ENCODE measurements at places on chromosomes 6 and 20. TPM values are rescaled to one million over a fixed set of nuclear protein-coding genes. Genes with fewer than 3 reads are reported as not detected.

- H3K27ac ChIP-seq = no peak overlapping the region
- no peaks in the 10 kb centered on the region for H3K27me3 ChIP-seq
- H3K4me1 ChIP-seq = no peaks in the 10 kb centered on the region
- no peak overlapping the region for H3K4me3 ChIP-seq
Observed at GRCh38 chr6:75642311-75642710, 40.6 kb downstream of the SENP6 start.

The SNAP25 gene
- not detected for total RNA-seq

The SPO11 gene
- not detected for total RNA-seq

The KIF6 gene
- total RNA-seq = not detected

The TXLNB gene
- 0.62 TPM for total RNA-seq

The OLIG3 gene
- not detected for total RNA-seq

DNA sequence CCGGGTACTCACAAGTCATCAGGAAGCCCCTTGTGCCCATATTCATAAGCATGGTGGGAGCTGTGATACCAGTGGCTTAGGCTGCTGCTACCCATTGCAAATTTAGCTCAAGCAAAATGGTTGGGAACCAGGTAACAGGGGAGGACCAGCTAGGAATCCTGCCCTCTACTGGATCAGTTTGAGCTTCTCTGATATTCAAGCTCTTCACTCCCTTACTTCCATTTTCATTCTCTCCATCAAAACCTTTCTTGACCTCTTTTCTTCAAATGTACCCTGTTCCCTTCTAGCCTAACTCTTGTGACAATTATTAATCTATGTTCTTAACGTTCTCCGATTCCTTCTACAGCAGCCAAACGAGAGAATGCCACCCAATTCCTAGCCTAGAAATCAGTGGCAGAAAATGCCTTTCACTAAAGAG is 9.7 kb downstream of the NOL7 start:
- H3K4me1 ChIP-seq = peaks cover 10% of the 10 kb centered on the region
- H3K27ac ChIP-seq = peak overlapping the region; percentile 14
- DNase-seq = no peak
- no peaks in the 10 kb centered on the region for H3K27me3 ChIP-seq
- no peak overlapping the region for H3K4me3 ChIP-seq

- peaks cover 35% of the 10 kb centered on the region for H3K4me1 ChIP-seq
- peaks cover 15% of the 10 kb centered on the region for H3K36me3 ChIP-seq
Observed at GRCh38 chr6:13617066-13617465, 1.9 kb downstream of the NOL7 start.

DNA sequence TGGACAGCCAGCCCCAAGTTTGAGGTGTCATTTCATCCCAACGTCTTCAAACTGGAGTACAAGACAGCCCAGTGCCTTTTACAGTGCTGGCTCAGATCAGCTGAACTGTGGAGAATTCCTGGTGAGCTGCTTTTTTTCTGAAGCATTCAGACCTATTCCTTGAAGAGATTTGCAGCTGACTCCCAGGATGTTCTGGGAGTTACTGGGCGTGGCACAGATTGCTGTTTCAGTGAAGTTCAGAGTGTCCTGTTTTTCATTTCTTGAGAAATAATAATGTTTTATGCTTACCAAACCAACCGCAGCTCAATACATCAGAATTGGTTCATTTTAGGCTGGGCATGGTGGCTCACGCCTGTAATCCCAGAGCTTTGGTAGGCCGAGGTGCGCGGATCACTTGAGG is 33.4 kb upstream of the SRPK1 start:
- no peaks in the 10 kb centered on the region for H3K36me3 ChIP-seq
- peaks cover 20% of the 10 kb centered on the region for H3K27me3 ChIP-seq
- peaks cover 4% of the 10 kb centered on the region for H3K4me1 ChIP-seq

DNA sequence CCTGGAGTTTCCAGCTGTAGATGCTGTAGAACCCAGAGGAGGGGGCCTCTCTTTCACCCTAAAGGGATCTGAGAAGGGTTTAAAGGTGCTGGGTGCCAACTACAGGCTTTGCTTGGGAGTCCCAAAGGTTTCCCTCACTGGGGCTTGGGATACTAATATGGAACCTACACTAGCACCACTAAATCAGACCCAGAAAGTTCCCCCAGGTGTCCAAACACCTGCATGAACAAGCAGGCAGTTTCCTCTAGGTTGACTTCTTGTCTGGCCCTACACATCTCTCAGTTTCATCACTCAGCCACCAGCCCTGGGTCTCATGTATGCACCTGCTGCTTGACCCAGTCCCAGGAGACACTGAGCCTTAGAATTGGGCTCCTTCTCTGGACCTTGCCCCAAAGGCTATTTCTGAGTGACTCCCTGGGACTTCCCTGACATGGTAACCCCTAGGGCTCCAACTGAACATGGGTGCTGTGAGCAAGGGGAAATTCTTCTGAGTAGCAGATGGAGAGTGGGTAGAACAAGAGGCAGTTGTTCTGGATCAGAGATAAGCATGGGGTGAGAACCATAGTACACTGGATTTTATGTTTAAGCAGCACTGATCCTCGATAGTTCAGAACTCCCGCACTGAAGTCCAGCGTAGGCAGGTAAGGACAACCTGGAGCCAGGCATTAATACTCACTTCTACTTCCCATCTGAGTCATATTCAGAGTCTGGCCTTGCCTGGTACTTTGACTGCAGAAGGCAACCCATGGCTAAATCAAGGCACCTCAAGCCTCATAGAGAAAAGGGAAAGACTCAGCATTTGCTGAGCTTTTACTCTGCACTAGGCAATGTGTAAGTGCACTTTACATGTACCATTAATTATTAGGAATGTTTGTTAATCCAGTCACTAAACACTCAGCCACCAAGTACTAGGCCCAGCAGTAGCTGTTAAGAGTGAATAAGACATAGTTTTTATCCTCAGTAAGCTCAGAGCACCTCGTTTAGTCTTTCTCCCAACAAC is 16.8 kb downstream of the BCL2L1 start:
- H3K27ac ChIP-seq = peak overlapping the region; percentile 11
- H3K4me3 ChIP-seq = no peak overlapping the region
- no peak for DNase-seq
- H3K27me3 ChIP-seq = no peaks in the 10 kb centered on the region
- H3K36me3 ChIP-seq = peaks cover 54% of the 10 kb centered on the region
- peaks cover 52% of the 10 kb centered on the region for H3K4me1 ChIP-seq

The SIRPD gene
- 0.31 TPM for total RNA-seq

The FOXS1 gene
- not detected for total RNA-seq

GRCh38 chr6:129844118-129844891 is 16.8 kb downstream of the TMEM244 start:
- peaks cover 1% of the 10 kb centered on the region for H3K36me3 ChIP-seq
- no peak overlapping the region for H3K27ac ChIP-seq
- H3K4me3 ChIP-seq = no peak overlapping the region
- peaks cover 27% of the 10 kb centered on the region for H3K27me3 ChIP-seq

- no peak overlapping the region for H3K4me3 ChIP-seq
- peaks cover 56% of the 10 kb centered on the region for H3K27me3 ChIP-seq
- DNase-seq = no peak
- no peak overlapping the region for H3K27ac ChIP-seq
- H3K4me1 ChIP-seq = peaks cover 10% of the 10 kb centered on the region
Observed at GRCh38 chr6:43271103-43271815, 26.8 kb upstream of the SLC22A7 start.

The CD40 gene
- total RNA-seq = 3.0 TPM

GRCh38 chr6:43075670-43076463 is at the start of gene PTK7:
Gene PTK7, plus strand, starts transcription at chr6:43076314. Its CDS starts 175 bp downstream, at chr6:43076489.
- H3K36me3 ChIP-seq = no peaks in the 10 kb centered on the region
- H3K27ac ChIP-seq = no peak within 1 kb of the TSS
- peaks cover 36% of the 10 kb centered on the region for H3K27me3 ChIP-seq
- H3K4me1 ChIP-seq = no peaks in the 10 kb centered on the region
- H3K4me3 ChIP-seq = peak within 1 kb of the TSS; percentile 43

GRCh38 chr6:151070631-151071051 is 169.1 kb upstream of the AKAP12 start:
- DNase-seq = no peak
- H3K4me1 ChIP-seq = no peaks in the 10 kb centered on the region
- peaks cover 32% of the 10 kb centered on the region for H3K36me3 ChIP-seq
- no peaks in the 10 kb centered on the region for H3K27me3 ChIP-seq
- H3K27ac ChIP-seq = no peak overlapping the region

The SLC17A3 gene
- total RNA-seq = 0.23 TPM

- no peak overlapping the region for H3K27ac ChIP-seq
- no peaks in the 10 kb centered on the region for H3K4me1 ChIP-seq
- DNase-seq = no peak
- no peaks in the 10 kb centered on the region for H3K27me3 ChIP-seq
Observed at GRCh38 chr6:25497383-25498040, 154.5 kb upstream of the SCGN start.

- DNase-seq = peak; percentile 74
- peaks cover 31% of the 10 kb centered on the region for H3K4me1 ChIP-seq
- H3K27me3 ChIP-seq = peaks cover 42% of the 10 kb centered on the region
- peak overlapping the region; percentile 85 for H3K27ac ChIP-seq
Observed at GRCh38 chr6:45422503-45423110, 44.9 kb upstream of the SUPT3H start.

DNA sequence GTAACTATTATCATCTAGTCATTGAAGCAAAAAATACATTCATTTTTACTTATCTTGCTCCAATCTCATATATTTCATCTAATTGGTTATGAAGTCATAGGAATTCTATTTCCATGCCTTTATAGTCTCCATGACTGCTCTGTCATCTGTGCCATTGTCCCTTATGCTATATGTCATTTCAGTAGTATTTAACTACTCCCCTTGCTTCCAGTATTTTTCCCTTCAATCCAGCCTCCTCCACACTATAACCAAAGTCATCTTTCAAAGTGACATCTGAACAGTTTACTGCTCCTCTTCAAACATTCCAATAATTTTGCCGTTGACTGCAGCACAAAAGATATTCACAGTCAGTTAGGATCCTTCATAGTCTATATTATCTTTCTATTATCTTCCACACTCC is 216.6 kb upstream of the HS3ST5 start:
- no peaks in the 10 kb centered on the region for H3K27me3 ChIP-seq
- DNase-seq = no peak
- no peaks in the 10 kb centered on the region for H3K36me3 ChIP-seq
- H3K4me3 ChIP-seq = no peak overlapping the region
- no peaks in the 10 kb centered on the region for H3K4me1 ChIP-seq

- no peaks in the 10 kb centered on the region for H3K4me1 ChIP-seq
- DNase-seq = no peak
- H3K4me3 ChIP-seq = no peak overlapping the region
Observed at GRCh38 chr6:71181565-71181964, 107.0 kb upstream of the OGFRL1 start.

DNA sequence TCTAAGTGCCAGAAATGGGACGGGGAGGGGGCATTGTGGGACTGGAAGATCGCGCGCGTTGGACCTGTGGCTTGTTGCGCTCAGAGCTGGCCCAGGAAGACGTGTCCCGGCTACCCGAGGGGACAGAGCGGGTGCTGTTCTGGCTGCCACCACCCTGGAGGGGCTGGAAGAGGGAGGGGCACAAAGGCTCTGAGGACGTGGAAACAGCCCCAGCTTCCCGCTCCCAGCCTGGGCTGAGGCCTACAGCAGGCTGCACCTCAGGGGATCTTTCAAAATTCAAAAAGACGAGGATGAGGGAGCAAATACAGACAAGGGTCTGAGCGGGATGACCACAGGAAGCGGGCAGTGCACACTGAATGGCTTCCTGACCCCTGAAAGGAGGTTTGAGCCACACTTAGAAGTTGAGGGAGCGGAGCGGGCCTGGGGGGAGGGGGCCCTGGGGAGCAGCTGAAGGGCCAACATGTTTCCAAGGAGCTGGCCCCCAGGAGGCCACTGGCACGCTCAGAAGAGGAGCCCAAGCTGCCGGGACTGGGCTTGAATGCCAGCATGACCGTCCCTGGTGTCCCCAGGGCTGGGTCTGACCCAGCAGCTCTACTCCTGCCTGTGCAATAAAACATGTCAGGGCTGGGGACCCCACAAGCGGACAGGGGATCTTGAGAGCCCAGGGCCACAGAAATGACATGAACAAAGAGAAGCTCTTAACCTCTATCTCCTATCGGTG is 1.3 kb downstream of the OXT start:
- H3K36me3 ChIP-seq = no peaks in the 10 kb centered on the region
- peak overlapping the region; percentile 76 for H3K4me3 ChIP-seq
- DNase-seq = no peak
- peaks cover 18% of the 10 kb centered on the region for H3K27me3 ChIP-seq
- H3K27ac ChIP-seq = no peak overlapping the region

- H3K4me1 ChIP-seq = peaks cover 7% of the 10 kb centered on the region
- H3K27ac ChIP-seq = no peak overlapping the region
- peaks cover 30% of the 10 kb centered on the region for H3K27me3 ChIP-seq
Observed at GRCh38 chr6:19802656-19803055, 34.5 kb upstream of the ID4 start.

DNA sequence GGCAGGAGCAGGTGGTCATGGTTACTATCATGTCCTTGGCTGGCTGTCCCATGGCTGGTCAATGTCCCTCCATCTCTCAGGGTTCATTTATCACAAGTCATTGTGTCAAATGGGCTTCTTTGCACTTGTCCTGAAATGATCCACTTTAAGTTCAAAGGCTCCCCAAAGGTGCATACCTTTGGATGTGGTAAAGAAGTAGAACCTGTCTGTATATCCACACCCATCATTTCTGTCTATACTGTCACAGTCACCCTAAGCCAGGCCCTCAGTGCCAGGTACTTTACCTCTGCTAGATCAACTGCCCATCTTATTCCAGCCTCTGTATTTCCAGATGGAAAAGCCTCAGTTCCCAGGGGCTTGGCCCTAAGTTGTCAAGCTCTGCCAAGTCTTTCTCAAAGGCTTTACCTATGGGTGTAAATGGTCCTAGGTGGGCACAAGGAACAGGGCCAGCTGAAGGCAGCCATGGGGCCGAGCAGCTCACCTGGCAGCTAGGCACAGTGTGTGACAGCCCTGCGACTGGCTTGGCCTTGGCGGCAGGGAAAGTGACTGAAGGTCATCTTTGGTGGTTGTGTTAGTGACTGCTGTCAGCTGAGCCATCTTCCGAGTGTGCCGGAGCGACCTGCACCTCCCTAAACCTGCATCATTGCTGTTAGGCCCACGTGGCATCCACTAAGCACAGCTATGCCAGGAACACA is 198.4 kb downstream of the SYNDIG1 start:
- H3K4me1 ChIP-seq = no peaks in the 10 kb centered on the region
- H3K4me3 ChIP-seq = no peak overlapping the region
- no peak for DNase-seq

The CGA gene
- total RNA-seq = not detected

- no peak for DNase-seq
- peaks cover 3% of the 10 kb centered on the region for H3K27me3 ChIP-seq
- no peak overlapping the region for H3K4me3 ChIP-seq
- H3K27ac ChIP-seq = no peak overlapping the region
Observed at GRCh38 chr6:87705070-87705691, 3.1 kb upstream of the AKIRIN2 start.

The NMBR gene
- not detected for total RNA-seq

GRCh38 chr6:161058741-161059140 is 67.2 kb downstream of the MAP3K4 start:
- DNase-seq = no peak
- no peak overlapping the region for H3K27ac ChIP-seq
- no peaks in the 10 kb centered on the region for H3K4me1 ChIP-seq
- peaks cover 19% of the 10 kb centered on the region for H3K36me3 ChIP-seq
- H3K4me3 ChIP-seq = no peak overlapping the region
- no peaks in the 10 kb centered on the region for H3K27me3 ChIP-seq

- H3K36me3 ChIP-seq = peaks cover 4% of the 10 kb centered on the region
- H3K4me3 ChIP-seq = no peak overlapping the region
- H3K27ac ChIP-seq = no peak overlapping the region
- H3K27me3 ChIP-seq = peaks cover 5% of the 10 kb centered on the region
- H3K4me1 ChIP-seq = peaks cover 16% of the 10 kb centered on the region
Observed at GRCh38 chr6:28858963-28859362, 64.8 kb downstream of the TRIM27 start.

The NEDD9 gene
- total RNA-seq = 80.8 TPM

The GPSM3 gene
- 260 TPM for total RNA-seq

- no peaks in the 10 kb centered on the region for H3K36me3 ChIP-seq
- H3K4me1 ChIP-seq = peaks cover 14% of the 10 kb centered on the region
- H3K27me3 ChIP-seq = peaks cover 5% of the 10 kb centered on the region
- H3K4me3 ChIP-seq = no peak overlapping the region
Observed at GRCh38 chr20:1853473-1853872, 41.7 kb upstream of the SIRPA start.

GRCh38 chr6:90233994-90234393 is 62.6 kb downstream of the BACH2 start:
- peak overlapping the region; percentile 66 for H3K4me3 ChIP-seq
- H3K27me3 ChIP-seq = no peaks in the 10 kb centered on the region
- H3K36me3 ChIP-seq = peaks cover 21% of the 10 kb centered on the region

All from activated naive CD8-positive, alpha-beta T cell treated with anti-CD3 and anti-CD28 coated beads, Interleukin-2, amount 10 ng/mL, durations not matched to agents 7 days and 5 days (primary cell).